ENCODE measurements at places on chromosomes 3 and 15. TPM values are rescaled to one million over a fixed set of nuclear protein-coding genes. Genes with fewer than 3 reads are reported as not detected.

DNA sequence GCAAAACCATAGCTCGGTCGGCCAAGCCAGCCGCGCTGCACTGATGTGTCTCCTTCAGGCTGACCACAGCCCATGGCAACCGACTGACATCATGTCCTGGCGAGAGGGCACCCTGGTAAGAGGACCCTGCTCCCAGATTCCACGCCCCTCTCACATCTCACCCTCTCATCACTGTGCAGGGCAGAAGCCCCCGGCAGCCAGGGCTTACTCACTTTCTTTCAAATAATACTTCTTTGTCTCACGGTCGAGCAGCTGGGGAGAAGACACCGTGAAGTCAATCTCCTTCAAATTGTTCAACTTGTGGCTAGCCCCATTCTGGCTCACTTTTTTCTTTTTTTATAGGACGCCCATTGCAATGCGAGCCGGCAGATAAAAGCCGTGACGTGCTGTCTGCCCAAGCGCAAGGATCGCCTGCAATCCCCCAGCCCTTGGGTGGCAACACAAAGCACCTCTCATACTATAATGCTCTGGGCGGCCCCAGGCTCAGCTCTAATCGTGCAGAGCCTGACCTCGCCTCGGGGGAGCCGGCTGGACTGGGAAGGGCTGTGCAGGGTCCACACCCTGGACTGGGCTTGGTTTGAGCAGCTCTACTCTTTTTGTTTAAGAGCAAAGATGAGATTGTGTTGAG lies 33.6 kb downstream of the VGLL4 start:
- DNase-seq, result no peak

GRCh38 chr3:124131580-124131979 lies 139.7 kb upstream of the ROPN1 start:
- no peak for DNase-seq

DNA sequence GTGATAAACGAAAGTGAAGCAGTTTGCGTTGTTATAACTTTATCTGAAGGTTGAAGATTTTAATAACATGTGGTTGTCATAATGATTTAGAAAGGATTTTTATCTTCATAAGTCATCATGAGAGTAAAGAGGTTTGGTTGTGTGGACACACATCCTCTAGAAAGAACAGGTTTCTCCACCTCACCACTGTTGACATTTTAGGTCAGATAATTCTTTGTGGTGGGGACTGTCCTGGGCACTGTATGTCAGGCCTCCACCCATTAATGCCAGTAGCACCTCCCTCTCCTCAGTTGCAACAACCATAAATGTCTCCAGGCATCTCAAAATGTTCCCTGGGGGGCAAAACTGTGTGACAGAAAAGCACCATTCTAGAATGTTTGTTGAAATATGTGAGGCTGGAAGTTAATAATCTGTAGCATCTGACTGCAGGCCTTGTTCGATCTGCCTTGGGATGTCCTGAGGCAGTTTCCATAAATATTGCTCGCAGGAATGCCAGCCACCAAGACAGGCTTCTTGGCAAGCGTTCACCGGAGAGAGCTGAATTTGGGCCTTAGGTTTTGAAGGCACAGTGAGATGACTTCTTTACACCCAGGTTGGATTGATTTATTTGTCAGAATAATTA lies 100.1 kb downstream of the ADAMTSL3 start:
- DNase-seq, result no peak

TTLL13 gene
- total RNA-seq, result 0.80 TPM

- DNase-seq, result no peak
Measured at GRCh38 chr3:114417675-114418074, 123.8 kb downstream of the TIGIT start.

GRCh38 chr3:171932153-171932611 lies 89.0 kb downstream of the TMEM212 start:
- DNase-seq, result no peak

CCDC33 gene
- not detected for total RNA-seq
